ENCODE measurements at places on chromosomes 6 and 20.

- DNase-seq = no peak
These were observed 15.4 kb downstream of the FIG4 start for GRCh38 chr6:109706513-109706912.

GRCh38 chr20:32439132-32439829 is 81.2 kb downstream of the ASXL1 start:
- no peak for DNase-seq

DNA sequence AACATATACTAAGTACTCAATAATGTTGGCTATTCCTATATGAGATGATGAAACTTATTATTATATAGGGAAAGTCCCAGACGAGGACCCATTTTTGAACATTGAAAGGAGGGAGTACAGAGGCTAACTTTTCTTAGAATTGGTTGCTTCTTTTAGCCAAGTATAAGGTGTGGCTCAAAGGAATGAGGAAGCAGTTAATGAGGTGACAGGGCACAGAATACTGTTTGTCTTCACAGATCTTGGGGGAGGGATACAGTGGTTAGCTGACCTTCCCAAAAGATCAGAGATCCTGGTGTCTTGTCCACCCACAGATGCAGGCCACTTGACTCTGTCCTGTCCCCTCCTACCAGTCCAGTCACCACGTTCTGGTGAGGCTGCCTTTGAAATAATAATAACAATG is 67.8 kb upstream of the EPB41L1 start:
- DNase-seq = no peak

DNA sequence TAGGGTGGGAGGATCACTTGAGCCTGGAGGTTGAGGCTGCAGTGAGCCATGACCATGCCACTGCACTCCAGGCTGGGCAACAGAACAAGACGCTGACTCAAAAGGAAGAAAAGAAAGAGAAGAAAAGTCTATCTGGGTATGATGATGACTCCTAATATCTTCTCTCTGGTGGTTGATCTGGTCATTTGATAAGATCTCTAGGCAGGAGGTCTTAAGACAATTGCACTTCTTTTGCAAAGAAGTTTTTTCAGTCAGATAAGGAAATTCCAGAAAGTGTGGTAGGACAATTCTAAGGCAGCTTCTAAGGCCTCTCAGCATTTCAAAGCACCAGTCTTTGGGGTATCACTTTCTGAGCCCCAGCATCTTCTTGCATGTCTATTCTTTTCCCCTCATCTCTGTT is 7.7 kb upstream of the AIF1 start:
- DNase-seq = no peak

DNA sequence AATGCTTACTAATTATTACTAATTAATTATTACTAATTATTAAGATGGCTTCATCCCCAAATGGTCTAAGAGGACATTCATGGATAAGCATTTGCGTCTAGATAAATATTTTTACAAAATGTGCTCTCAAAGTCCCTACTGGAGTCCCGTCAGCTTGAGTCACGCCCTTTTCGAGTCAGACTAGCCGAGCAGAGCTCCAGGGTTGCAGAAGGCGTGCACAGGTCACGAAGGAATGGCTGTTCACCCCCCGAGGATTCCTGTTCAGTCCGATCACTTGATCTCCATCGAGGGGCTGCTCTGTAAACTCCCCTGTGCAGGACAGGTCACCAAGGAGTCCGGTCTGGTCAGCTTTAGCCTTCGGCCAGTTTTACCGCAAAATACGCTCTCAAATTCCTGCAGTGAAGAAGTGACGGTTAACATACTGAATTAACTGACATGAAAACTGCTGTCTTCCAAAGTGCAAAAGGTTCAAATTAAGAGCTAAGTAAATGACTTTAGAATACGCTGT is 19.9 kb downstream of the TCFL5 start:
- DNase-seq = no peak

GRCh38 chr6:154139892-154140291 is 100.9 kb downstream of the OPRM1 start:
- no peak for DNase-seq

- DNase-seq = no peak
These were observed 236.3 kb upstream of the ZNF217 start for GRCh38 chr20:53829724-53830521.

DNA sequence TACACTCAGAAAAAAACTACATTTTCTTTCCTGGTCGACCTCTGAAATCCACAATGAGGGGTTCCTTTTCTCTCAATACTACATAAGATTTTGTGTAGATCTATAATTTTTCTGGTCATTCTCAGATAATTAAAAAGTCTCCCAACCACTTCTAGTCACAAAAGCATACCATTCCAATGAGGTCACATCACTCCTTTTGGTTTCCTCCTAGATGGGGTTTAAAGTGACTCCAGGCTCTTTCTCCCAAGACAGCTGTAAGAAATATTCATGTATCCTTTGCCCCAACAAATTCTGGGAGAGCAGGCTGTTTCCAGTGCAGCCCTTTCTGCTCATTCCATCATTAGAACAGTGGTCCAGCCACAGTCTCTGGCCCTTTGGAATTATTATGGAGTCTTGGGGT is 43.1 kb upstream of the BEND6 start:
- DNase-seq = no peak

GRCh38 chr6:84764332-84765049 is at the start of gene TBX18:
TBX18 (minus strand) TSS chr6:84764598; CDS start chr6:84764181, 417 bp downstream.
- DNase-seq = no peak

GRCh38 chr6:106778943-106779342 is 149.6 kb downstream of the QRSL1 start:
- DNase-seq = no peak

GRCh38 chr6:56954403-56955170 is at the start of gene BEND6:
BEND6 (plus strand) TSS chr6:56955107; CDS start chr6:56981811, 26,704 bp downstream.
- DNase-seq = no peak

DNA sequence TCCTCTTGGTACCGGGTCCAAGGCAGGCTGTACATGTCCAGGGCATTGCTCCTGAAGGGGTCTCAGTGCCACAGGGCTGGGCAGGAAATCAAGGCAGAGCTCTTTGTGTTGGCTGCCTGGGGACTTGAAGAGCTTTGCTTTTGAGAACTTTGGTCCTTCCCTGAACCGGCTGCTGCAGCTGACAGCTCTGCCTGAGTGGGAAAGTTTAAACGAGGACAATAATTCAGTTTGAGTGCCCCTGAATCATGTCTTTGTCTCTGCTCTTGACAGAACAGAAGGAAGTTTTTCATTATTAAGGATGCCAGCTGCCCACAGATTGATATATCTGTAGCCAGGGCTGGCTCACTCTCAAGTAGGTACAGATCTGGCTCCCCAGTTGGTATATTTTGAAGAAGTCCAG is 56.1 kb downstream of the ANKRD6 start:
- no peak for DNase-seq

- DNase-seq = no peak
These were observed 9.1 kb upstream of the GLYATL3 start for GRCh38 chr6:49490633-49491032.

- DNase-seq = no peak
These were observed 171.1 kb upstream of the SNX9 start for GRCh38 chr6:157651731-157652490.

- no peak for DNase-seq
These were observed 131.1 kb downstream of the ATXN1 start for GRCh38 chr6:16630026-16630643.

DNA sequence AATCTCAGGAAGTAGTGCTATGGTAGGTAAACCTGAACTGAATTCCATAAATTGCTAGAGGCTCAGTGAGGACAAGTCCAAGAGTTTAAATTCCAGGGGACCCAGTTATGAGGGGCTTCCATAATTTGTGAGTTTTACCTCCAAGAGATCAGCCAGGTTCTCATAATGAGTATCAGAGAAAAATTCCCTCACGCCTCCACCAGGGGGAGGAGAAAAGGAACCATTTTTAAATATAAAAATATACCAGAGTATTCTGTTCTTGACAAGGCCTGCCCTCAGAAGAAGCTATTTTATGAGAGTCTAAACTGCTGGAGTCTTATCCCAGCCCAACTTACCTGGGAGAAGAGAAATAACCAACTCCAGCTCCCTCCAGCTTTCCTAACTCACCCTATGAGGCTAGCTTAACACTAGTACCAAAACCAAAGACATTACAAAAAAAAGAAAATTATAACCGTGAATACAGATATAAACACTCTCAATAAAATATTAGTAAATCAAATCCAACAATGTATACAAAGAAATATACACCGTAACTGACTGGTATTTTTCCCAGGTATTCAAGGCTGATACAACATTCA is 158.7 kb downstream of the TFAP2A start:
- no peak for DNase-seq

DNA sequence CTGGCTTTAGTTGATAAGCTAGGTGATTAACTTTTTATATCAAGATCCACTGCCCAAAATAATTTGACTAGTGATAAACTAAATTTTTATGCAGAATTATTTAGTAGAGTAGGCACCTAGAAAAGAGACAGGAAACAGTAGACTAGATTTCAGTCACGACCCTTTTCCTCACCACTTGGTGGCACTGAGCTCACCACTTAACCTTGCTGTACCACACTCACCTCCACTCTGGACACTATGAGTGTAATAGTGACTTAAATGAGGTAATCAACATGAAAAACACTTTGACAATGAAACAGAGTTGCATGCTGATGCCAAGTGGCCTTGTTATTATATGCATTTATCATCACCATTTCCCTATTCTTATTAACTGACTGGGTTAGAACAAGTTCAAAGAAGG is 730.4 kb downstream of the KIF16B start:
- DNase-seq = no peak

DNA sequence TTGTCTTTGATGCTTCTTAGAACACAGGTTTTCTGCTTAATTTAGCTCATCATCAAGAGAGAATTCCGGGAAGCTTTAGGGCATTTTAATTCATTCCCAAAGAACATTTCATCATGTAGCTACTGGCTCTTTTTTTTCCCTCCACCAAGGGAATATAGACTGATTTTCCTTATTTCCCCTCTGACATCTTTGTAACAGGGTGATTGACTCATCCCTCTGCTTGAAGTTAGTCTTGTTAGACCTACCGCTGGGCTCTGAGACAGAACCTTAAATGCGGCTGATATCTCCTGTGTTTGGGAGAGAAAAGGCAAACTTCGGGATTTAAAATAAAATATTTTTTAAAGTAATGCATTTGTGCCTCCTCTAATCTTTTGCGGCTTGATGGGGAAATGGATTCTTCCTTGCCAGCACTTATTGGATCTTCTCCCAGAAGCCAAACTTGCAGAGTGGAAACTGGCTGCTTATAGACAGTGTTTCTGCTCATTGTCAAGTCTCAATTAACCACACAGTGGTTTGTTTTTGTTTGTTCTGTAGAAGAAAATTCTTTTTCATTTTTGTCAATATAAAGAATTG is 272.7 kb upstream of the PLCB4 start:
- no peak for DNase-seq

GRCh38 chr20:42678895-42679294 is 510.8 kb downstream of the PTPRT start:
- no peak for DNase-seq

DNA sequence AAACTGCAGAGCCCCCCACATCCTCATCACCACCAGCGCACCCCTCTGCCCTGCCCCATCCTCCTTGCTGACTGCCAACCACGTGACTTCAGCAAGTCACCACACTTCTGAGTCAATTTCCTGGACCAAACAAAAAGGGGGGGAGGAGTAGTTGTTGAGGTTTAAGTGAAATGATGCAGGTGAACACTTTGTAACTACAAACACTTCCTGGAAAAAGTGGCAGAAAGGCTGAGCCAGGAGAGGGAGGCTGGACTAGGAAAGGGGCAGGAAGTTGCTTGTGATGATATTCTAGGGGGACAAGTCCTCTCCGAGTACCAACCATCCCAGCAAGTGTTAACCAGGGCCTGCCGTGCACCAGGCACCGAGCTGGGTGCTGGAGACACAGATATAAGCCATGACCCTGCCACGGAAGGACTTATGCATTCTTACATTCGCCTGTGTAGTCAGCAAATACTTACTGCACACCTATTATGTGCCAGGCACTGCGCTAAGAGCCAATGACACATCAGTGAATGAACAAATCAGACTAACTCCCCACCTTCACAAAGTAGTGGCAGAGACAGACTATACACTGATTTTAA is 67.3 kb downstream of the PREX1 start:
- peak; percentile 66 for DNase-seq

GRCh38 chr6:48610846-48611245 is 499.8 kb upstream of the PTCHD4 start:
- no peak for DNase-seq

Measured in activated effector memory CD4-positive, alpha-beta T cell treated with Interleukin-2 at 50 U/mL for 16 hours (primary cell).